Activated naive CD8-positive, alpha-beta T cell treated with anti-CD3 and anti-CD28 coated beads for 36 hours (primary cell): ENCODE measurements at places on chromosomes 7 and 10. TPM values are rescaled to one million over a fixed set of nuclear protein-coding genes. Genes with fewer than 3 reads are reported as not detected.

ANLN gene
- total RNA-seq = 44.6 TPM

SFRP5 gene
- total RNA-seq = 0.22 TPM

- peaks cover 67% of the 10 kb centered on the region for H3K4me1 ChIP-seq
- peak overlapping the region; percentile 75 for H3K27ac ChIP-seq
- no peaks in the 10 kb centered on the region for H3K27me3 ChIP-seq
- peak overlapping the region; percentile 7 for H3K4me3 ChIP-seq
Observed at GRCh38 chr10:33248638-33249037, 85.8 kb downstream of the NRP1 start.

DNA sequence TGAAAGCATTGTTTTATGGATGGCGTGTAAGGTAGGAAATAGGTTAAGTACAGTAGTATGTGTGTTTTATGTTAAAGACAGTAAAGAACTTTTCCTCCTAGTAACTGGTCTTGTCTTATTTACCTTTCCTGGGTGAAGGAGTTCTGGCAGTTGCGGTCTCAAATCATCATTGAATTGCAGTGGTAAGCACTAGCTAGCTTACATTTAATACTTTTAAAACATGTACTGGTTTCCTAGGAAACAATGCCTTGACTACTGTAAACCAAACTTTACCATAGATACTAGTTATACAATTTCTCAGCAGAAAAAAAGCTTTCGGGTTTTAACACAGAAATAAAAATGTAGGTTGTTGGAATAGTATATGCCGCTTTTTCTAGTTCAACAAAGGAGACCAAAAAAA lies 37.7 kb downstream of the PRKG1 start:
- H3K27ac ChIP-seq = no peak overlapping the region
- H3K4me1 ChIP-seq = no peaks in the 10 kb centered on the region
- no peak overlapping the region for H3K4me3 ChIP-seq
- no peaks in the 10 kb centered on the region for H3K36me3 ChIP-seq
- no peak for DNase-seq

DNA sequence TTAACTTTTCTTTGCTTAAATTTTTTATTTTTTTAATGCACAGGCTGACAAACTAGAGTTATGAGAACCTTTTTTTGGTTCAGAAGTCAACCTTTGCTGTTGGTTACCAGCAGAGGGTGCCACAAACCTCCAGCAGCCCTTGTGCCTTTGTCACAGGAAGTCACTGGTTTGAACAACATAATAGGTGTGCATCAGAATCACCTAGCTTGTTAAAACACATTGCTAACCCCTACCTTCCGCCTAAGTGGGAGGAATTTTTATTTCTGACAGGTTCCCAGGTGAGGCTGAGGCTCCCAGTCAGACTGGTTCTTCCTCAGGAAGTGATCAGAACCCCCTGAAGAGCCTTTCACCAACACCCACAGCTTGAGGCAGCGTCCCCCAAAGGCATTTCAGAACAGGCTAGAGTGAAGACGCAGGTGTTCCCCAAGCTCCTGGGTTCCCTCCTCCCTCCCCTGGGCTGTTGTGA lies 22.6 kb upstream of the VDAC2 start:
- H3K4me1 ChIP-seq = peaks cover 6% of the 10 kb centered on the region
- H3K27me3 ChIP-seq = no peaks in the 10 kb centered on the region
- DNase-seq = peak; percentile 55

DNA sequence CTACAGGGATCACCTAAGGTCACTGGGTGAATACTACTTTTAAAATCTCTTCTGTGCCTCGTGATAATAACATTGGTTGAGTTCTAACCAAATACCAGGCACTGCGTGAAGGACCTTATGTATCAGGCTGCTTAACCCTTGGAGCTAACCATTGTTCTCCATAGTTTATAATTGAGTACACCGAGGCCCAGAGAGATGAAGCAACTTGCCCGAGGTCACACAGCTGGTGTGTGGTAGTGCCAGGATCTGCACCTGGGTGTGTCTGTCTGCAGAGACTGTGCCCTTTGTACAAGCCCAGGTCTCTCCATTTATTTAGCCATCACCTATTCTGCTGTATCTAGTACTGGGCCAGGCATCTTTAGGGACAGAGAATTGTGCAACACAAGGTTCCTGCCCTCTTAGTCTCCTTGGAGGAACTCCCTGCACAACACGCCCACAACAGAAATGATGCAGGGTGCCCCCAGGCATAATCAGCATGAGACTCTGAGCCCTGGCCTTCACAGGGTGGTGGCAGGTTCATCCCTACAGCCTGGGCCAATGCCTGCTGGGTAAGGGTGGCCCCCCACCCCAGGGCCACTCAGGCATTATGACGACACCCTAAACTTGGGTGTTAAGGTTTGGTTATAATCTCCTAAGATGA lies 31.5 kb downstream of the UNC5B start:
- no peak for DNase-seq
- peaks cover 13% of the 10 kb centered on the region for H3K27me3 ChIP-seq
- H3K4me1 ChIP-seq = no peaks in the 10 kb centered on the region
- no peak overlapping the region for H3K27ac ChIP-seq
- no peaks in the 10 kb centered on the region for H3K36me3 ChIP-seq

HKDC1 gene
- total RNA-seq = not detected

ZMIZ2 gene
- total RNA-seq = 122 TPM

GRCh38 chr10:107163076-107163855 lies 1.2 kb downstream of the SORCS1 start:
- peaks cover 42% of the 10 kb centered on the region for H3K27me3 ChIP-seq
- no peak overlapping the region for H3K4me3 ChIP-seq
- peaks cover 4% of the 10 kb centered on the region for H3K36me3 ChIP-seq
- no peak for DNase-seq
- no peak overlapping the region for H3K27ac ChIP-seq

- H3K36me3 ChIP-seq = no peaks in the 10 kb centered on the region
- H3K27me3 ChIP-seq = no peaks in the 10 kb centered on the region
- H3K4me1 ChIP-seq = no peaks in the 10 kb centered on the region
- DNase-seq = no peak
- H3K27ac ChIP-seq = no peak overlapping the region
Observed at GRCh38 chr7:49669692-49670260, 103.7 kb upstream of the VWC2 start.

GRCh38 chr10:59027975-59028655 lies 148.3 kb upstream of the PHYHIPL start:
- no peaks in the 10 kb centered on the region for H3K36me3 ChIP-seq
- no peak overlapping the region for H3K27ac ChIP-seq
- no peak for DNase-seq
- H3K27me3 ChIP-seq = no peaks in the 10 kb centered on the region
- no peak overlapping the region for H3K4me3 ChIP-seq

DNA sequence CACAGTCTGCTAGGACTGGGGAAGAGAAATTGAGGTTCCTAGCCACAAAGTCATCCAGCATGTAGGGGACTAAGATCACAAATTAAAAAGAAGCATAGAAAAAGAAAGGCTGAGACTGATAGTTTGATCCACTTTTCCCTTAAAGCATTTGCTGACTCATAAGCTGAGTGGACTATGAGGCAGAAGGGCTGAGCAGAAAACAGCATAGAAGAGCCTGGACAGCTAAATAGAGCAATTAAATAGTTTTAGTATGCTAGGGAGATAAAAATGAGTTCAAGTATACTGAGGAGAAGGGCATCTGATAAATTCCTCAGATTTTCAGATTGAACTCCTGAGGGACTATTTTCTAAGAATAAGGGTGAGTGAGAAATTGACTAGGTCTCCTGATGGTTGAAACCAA lies 155.9 kb upstream of the EGR2 start:
- no peaks in the 10 kb centered on the region for H3K4me1 ChIP-seq
- no peak for DNase-seq
- H3K36me3 ChIP-seq = no peaks in the 10 kb centered on the region

DNA sequence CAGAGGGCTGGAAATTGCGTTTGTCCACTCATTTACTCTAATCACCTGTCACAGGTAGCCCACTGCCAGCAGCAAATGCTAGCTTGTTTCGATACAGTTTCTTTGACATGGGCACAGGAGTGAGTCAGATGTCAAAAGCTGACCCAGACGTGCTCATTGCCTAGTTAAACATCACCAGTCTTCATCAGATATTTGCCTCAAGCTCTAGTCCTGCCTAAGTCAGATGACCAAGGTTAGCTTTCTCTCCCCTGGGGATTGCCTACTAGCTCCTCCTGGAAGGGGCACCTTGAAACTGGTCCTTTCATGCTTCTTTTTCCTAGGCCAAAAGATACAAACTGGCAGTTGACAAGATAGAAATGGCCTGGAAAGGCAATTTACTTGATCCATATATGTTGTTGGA lies 35.2 kb downstream of the GPAM start:
- H3K27ac ChIP-seq = no peak overlapping the region
- no peak overlapping the region for H3K4me3 ChIP-seq
- H3K36me3 ChIP-seq = peaks cover 6% of the 10 kb centered on the region
- no peaks in the 10 kb centered on the region for H3K4me1 ChIP-seq

SPDYE2 gene
- not detected for total RNA-seq
